Astrocyte (in vitro differentiated cells and primary cell): ENCODE measurements at places on chromosomes 16 and 17. TPM values are rescaled to one million over a fixed set of nuclear protein-coding genes. Genes with fewer than 3 reads are reported as not detected.

Gene TMEM100
- 6.0 and 7.3 TPM in 2 replicates for total RNA-seq

Gene MSLN
- total RNA-seq, result not detected in 2 replicates

Gene MEOX1
- not detected in 2 replicates for total RNA-seq

Gene C17orf100
- 3.1 and 4.1 TPM in 2 replicates for total RNA-seq

Gene ZNF423
- 10.6 and 12.4 TPM in 2 replicates for total RNA-seq

Gene TSNAXIP1
- 1.3 and 1.5 TPM in 2 replicates for total RNA-seq

Gene KRTAP9-2
- total RNA-seq, result not detected in 2 replicates

Gene NR1D1
- total RNA-seq, result 8.7 and 10.1 TPM in 2 replicates

GRCh38 chr16:66970775-66971720 lies 10.0 kb downstream of the CES3 start:
- peak; percentile 59 for DNase-seq
- no peak overlapping the region for H3K4me3 ChIP-seq
- H3K27me3 ChIP-seq, result peaks cover 5% of the 10 kb centered on the region

GRCh38 chr16:88379694-88380040 lies 3.1 kb upstream of the ZNF469 start:
- no peaks in the 10 kb centered on the region for H3K27me3 ChIP-seq
- no peak for DNase-seq
- H3K4me1 ChIP-seq, result peaks cover 26% of the 10 kb centered on the region

- no peak overlapping the region for H3K4me3 ChIP-seq
- H3K36me3 ChIP-seq, result no peaks in the 10 kb centered on the region
- H3K4me1 ChIP-seq, result peaks cover 7% of the 10 kb centered on the region
These were observed 124.7 kb downstream of the SNX11 start for GRCh38 chr17:48231995-48232959.

DNA sequence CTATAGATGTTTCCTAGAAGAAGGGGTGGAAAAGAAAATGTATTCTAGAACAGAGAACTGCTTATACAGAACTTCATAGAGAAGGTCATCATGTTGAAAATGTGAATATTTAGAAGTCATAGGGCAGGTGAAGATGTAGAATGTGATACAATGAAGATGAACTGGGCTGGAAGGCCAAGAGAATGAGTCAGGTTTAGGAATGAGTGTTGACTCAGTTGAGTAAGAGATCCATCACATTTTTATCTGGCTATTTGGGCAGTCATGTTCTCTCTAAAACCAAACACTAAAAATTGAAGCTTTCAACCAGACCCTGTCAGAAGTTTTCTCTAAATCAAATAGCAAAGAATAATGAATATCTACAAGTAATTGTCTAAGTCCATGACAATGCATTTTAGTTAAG lies 660.5 kb downstream of the KCNJ2 start:
- no peaks in the 10 kb centered on the region for H3K4me1 ChIP-seq
- DNase-seq, result peak; percentile 41
- H3K27me3 ChIP-seq, result no peaks in the 10 kb centered on the region
- no peaks in the 10 kb centered on the region for H3K36me3 ChIP-seq
- H3K4me3 ChIP-seq, result no peak overlapping the region
- no peak overlapping the region for H3K27ac ChIP-seq

DNA sequence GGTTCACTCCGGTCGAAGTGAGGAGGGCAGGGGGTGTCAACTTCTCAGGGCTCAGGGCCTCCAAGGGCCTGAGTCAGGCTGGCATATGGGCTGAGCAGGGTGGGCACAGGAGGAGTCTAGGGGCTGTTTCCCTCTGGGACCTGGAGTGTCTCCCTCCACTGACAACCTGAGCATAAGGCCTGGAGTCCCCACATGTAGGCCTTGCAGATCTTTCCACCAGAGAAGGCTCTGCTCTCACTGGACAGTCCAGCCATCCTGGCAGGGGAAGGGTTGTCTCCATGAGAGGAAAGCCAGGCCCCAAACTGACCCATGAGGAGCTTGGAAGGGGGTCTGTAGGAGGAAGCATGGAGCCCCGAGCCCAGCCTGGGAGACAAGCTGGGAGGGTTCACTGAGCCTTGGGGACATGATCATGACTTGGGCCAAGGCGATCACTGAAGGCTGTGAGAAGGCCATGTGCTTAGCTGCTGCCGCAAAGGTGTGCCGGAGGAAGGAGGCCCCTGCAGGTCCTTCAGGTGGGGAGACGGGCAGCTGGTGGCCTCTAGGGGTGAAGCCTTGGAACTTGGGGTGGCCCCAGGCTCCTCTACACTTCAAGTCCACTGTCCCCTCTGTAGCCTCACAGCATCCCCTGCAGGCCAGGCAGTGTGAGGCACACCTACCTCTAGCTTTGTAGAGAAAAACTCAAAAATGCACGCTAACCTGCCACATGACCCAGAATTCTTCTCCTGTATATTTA lies 9.9 kb downstream of the CMTM2 start:
- H3K27ac ChIP-seq, result no peak overlapping the region
- no peaks in the 10 kb centered on the region for H3K36me3 ChIP-seq
- DNase-seq, result no peak
- H3K4me3 ChIP-seq, result no peak overlapping the region
- H3K27me3 ChIP-seq, result no peaks in the 10 kb centered on the region

DNA sequence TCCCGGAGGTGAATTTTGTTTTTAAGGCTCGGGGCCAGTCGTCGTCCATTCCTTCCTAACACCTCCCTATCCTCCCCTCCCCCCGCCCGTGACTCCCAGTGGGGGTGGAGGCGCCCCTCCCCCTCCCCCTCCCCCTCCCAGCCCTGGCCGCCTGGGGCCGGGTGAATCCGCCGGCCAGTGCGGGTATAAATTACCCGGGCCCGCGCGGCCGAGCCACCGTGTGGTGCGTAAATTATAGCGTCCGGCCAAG lies 2.0 kb upstream of the GSE1 start:
- H3K27ac ChIP-seq, result no peak overlapping the region
- H3K36me3 ChIP-seq, result no peaks in the 10 kb centered on the region
- no peak for DNase-seq
- H3K27me3 ChIP-seq, result peaks cover 3% of the 10 kb centered on the region
- H3K4me3 ChIP-seq, result peak overlapping the region; percentile 48

DNA sequence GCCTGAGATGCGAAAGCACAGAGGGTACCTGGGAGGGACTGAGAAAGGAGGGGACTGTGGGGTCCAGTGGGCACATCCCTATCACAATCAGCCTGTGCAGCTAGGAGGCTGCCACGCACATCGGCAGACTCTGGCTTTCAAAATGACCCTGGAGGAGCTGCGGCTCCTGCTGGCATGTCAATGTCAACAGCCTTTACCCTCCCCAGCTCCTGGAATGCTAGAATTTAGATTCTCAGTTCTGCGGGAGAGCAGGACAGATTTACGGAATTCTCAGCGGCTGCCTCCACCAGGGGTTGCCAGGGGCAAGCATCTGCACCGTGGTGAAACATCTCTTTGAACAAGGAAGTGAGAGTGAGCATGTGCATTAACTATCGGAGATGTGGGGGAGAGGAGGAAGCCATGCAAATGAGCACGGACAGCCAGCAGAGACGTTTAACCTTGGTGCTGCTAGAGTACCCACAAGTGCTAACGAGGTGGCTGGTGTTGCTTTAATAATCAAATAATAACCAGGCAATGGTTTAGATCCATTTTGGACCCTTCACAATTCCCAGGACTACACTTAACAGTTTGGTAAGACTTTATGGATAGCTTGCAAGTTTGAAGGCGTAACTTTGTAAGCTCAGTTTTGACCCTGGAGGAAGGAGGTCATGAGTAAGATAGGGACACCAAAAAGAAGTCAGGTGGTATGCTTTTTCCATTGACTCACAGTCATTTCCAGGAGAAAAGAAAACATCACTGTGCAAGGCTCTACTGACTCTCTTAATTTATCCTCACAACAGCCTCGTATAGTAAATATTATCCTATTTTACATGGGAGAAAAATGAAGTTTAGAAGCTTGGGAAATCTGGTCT lies 54.1 kb downstream of the XYLT1 start:
- H3K4me3 ChIP-seq, result no peak overlapping the region
- no peaks in the 10 kb centered on the region for H3K36me3 ChIP-seq
- H3K4me1 ChIP-seq, result peaks cover 23% of the 10 kb centered on the region
- DNase-seq, result peak; percentile 41
- no peaks in the 10 kb centered on the region for H3K27me3 ChIP-seq

GRCh38 chr16:13136901-13137300 lies 235.5 kb downstream of the SHISA9 start:
- no peak overlapping the region for H3K4me3 ChIP-seq
- H3K4me1 ChIP-seq, result no peaks in the 10 kb centered on the region
- no peak overlapping the region for H3K27ac ChIP-seq
- H3K27me3 ChIP-seq, result no peaks in the 10 kb centered on the region
- no peaks in the 10 kb centered on the region for H3K36me3 ChIP-seq

GRCh38 chr16:89906140-89907025 lies 12.3 kb upstream of the MC1R start:
- H3K36me3 ChIP-seq, result peaks cover 16% of the 10 kb centered on the region
- H3K4me1 ChIP-seq, result peaks cover 12% of the 10 kb centered on the region
- H3K27ac ChIP-seq, result no peak overlapping the region
- H3K27me3 ChIP-seq, result no peaks in the 10 kb centered on the region
- DNase-seq, result no peak

GRCh38 chr17:39196808-39197291 lies 619 bp downstream of the CACNB1 start:
- peak overlapping the region; percentile 62 for H3K4me3 ChIP-seq
- peaks cover 14% of the 10 kb centered on the region for H3K36me3 ChIP-seq
- H3K4me1 ChIP-seq, result peaks cover 35% of the 10 kb centered on the region
- no peak for DNase-seq
